Fibroblast of skin of abdomen (primary cell): ENCODE measurements at places on chromosomes 4 and X.

GRCh38 chr4:55947254-55947882, 1.4 kb upstream of the CEP135 start:
- DNase-seq, result peak; percentile 51

DNA sequence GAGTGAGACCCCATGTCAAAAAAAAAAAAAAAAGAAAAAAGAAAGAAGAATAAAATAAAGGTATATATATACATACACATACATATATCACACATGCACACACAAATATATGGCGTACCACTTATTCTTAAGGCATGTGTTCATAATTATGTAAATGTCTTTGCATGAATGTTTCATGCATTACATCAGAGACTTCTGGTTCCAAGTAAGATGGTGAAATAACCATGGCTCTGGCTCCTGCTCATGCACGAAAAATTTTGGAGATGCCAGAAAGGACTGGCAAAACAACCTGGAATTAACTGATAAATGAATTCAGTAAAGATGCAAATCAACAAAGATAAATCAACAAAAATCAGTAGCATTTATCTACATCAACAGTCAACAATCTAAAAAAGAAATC, 19.7 kb upstream of the FHIP1A start:
- peak; percentile 57 for DNase-seq

GRCh38 chr4:1010395-1011021, 918 bp upstream of the FGFRL1 start:
- peak; percentile 78 for DNase-seq

- DNase-seq, result no peak
These were observed 150.1 kb downstream of the NAA11 start for GRCh38 chr4:79175716-79176115.

DNA sequence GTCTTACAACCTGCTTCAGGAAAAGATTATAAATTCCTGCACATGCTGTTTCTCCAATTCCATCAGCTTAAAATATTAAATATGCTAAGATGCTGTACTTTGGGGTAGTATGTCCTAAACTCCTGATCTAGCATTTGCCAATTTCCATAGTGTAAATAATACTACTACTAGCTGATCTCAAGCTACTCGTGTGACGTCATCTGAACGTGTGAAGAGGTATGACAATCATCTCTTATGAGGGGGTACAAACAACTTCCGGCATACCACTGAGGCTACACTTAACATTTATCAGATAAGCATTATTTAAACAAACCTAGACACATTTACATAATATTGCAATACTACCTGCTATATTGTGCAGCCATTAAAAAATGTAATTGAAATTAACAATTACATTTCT, 52.4 kb upstream of the APELA start:
- DNase-seq, result no peak

- DNase-seq, result no peak
These were observed 3.0 kb downstream of the ATP2B3 start for GRCh38 chrX:153520287-153520917.

DNA sequence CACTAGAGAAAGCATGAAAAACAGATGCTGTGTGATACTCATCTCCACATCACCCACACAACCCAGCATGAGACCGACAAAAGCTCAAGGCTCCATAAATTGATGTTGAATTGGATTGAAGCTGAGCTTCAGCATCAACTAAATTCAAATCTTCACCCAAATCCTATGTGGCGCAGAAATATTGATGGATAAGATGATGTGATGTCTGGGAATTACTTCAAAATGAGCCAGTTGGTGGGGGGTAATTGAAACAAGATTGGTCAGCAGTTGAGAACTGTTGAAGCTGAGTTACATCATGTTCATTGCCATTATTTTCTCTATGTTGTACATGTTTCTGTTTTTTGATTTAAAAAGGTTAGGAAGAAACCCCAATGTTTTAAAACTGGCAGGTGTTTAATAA, 166.5 kb upstream of the STS start:
- DNase-seq, result peak; percentile 58

GRCh38 chr4:31193521-31193920, 473.4 kb downstream of the PCDH7 start:
- no peak for DNase-seq

- no peak for DNase-seq
These were observed 377.7 kb downstream of the PRDM5 start for GRCh38 chr4:120544838-120545237.

GRCh38 chr4:118866442-118866841, 22.2 kb upstream of the SYNPO2 start:
- DNase-seq, result no peak

DNA sequence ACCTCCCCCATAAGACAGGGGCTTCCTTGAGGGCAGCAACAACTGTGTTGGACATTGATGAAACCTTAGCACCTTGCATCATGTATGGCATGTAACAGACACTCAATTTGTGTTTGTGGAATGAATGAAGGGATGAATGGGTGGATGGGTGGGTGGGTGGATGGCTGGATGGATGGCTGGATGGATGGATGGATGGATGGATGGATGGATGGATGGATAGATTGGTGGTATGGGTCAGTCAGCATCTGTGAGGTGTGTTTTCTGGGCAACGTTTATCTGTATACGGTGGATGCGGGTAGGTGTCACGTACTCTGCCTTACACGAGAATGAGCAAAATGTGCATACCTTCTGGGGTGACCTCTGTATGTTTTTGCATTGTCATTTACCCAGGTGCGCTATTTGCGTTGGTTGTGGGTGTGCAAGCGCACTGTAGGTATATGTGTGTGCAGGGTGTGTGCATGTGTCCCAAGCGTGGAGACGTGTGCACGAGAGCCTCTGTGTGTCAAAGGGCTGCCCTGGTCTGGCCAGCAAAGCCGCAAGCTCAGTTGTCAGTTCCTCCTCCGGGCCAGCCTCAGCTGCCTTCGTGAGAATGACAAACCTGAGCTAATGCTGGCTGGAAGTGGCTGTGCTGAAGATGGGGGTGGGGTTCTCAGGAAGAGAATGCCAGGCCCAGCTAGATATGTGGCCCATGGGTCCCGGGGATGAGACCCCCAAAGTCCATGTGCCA, 26.5 kb downstream of the ELF4 start:
- no peak for DNase-seq

GRCh38 chr4:142901166-142901662, 55.1 kb upstream of the INPP4B start:
- DNase-seq, result peak; percentile 55

GRCh38 chr4:1534095-1534872, 128.0 kb upstream of the NKX1-1 start:
- DNase-seq, result no peak

- peak; percentile 40 for DNase-seq
These were observed 44.5 kb downstream of the FGFRL1 start for GRCh38 chr4:1055721-1056590.

DNA sequence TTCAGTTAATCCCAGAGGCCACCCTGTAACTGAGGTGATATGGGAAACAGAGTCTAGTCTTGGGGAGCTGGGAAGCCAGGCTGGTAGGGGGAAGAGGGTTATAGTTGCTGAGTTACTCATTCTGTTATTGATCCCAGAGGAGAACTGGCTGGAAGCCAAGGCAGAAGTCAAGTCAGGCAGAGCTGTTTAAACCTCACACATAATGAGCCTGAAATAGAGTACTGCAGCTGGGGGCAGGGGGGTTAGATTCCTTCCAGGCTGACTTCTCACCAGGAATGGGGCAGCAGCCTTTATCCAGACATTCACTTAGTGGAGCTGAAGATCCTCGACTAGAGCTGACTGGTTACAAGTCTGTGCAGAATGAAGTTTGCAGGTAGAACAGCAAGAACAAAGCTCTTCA, 144.9 kb downstream of the C4orf33 start:
- DNase-seq, result peak; percentile 68

DNA sequence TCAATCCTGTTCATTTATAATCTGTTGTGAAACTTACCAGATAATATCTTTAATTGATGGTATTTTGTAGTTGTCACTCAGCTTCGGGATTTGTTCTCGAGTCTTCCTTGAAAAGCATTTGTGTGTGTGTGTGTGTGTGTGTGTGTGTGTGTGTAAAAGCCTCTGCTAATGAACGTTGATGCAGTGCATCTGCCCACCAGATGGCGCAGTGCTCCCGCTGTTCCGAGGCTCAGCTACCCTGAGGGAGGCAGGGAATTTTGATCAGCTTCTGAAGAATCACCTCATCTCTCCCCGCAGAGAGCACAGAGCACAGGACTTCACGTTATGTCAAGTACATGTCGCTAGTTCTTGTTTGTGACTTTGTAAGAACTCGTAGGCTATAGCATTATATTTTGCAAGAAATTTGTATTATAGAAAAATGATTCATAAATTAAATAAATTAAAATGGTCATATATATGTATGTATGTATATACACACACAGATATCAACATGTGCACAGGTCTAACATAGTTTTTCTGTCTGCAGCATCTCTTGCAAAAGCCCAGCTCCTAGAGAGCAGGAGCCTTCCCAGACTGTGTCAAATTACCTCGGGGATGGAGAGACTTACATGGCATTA, 316.7 kb upstream of the IGFBP7 start:
- peak; percentile 52 for DNase-seq

- DNase-seq, result no peak
These were observed 104.9 kb downstream of the PPP3CA start for GRCh38 chr4:101242441-101242840.

DNA sequence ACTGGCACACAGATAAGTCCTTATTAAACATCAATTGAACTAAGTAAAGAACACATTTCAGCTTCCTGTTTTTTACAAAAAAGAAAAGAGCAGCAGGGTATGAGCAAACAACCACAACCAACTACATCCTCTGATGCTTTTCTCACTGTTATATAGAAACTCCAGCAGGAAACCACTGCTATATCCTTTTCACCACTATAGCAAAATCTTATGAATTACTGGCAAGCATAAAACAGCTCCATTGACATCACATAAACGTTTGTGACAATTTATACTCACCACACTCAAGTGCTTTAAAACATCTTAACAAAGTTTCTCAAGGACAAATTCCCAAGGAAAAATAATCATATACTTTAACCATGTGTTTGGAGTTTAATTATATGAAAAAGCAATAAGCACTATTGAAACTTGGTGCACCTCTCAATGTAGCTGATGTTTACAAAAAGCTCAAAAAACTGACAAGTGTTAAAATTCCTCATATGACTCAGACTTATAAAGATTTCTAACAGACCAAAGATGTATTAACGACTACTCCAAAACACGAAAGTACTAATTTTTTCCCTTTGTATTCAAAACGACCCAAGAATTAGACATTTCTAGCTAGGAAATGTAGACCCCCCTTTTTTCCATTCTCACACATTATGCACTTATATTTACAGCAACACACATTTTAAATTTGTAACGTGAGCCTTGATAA, 12.9 kb downstream of the GPRIN3 start:
- no peak for DNase-seq

GRCh38 chrX:119783026-119783425, 8.4 kb downstream of the RPL39 start:
- DNase-seq, result no peak

- no peak for DNase-seq
These were observed 132.3 kb downstream of the HNRNPD start for GRCh38 chr4:82241534-82241933.

DNA sequence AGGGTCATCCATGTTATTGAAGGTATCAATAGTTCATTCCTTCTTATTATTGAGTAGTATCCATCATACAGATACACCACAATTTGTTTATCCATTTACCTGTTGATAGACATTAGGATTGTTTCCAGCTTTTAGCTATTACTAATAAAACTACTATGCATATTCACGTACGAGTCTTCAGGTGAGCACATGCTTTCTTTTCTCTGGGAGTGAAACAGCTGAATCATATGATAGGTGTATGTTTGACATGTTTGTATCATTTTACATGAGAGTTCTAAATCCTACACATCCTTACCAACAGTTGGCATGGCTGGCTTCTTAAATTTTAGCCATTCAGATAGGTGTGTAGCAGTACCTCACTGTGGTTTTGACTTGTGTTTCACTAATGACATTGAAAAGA, 556.6 kb upstream of the DIPK2B start:
- DNase-seq, result no peak
